ENCODE measurements at places on chromosomes 12 and 14. TPM values are rescaled to one million over a fixed set of nuclear protein-coding genes. Genes with fewer than 3 reads are reported as not detected.

DNA sequence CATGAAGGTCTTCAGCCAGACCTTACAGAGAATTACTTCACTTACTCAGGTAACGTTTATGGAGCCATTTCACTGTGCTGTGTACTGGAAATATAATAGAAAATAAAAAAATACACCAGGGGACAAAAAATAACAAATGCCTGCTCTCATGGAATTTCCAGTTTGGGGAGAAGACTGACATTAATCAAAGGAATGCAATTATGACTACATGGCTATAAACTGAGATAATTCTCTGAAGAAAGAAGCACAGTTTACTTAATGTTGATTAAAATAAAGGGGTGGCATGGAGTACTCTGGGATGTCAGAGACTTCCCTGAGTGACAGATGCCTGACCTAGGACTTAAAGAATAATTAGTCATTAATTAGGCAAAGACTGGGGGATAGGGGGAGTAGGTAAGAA lies 59.0 kb downstream of the DENND5B start:
- H3K27ac ChIP-seq, result no peak overlapping the region
- H3K4me1 ChIP-seq, result peaks cover 31% of the 10 kb centered on the region
- no peaks in the 10 kb centered on the region for H3K36me3 ChIP-seq
- no peaks in the 10 kb centered on the region for H3K27me3 ChIP-seq
- H3K4me3 ChIP-seq, result no peak overlapping the region

GRCh38 chr12:42002563-42002962 lies 142.1 kb downstream of the GXYLT1 start:
- no peaks in the 10 kb centered on the region for H3K36me3 ChIP-seq
- peaks cover 1% of the 10 kb centered on the region for H3K27me3 ChIP-seq
- no peaks in the 10 kb centered on the region for H3K4me1 ChIP-seq
- H3K27ac ChIP-seq, result no peak overlapping the region
- H3K4me3 ChIP-seq, result no peak overlapping the region

DNA sequence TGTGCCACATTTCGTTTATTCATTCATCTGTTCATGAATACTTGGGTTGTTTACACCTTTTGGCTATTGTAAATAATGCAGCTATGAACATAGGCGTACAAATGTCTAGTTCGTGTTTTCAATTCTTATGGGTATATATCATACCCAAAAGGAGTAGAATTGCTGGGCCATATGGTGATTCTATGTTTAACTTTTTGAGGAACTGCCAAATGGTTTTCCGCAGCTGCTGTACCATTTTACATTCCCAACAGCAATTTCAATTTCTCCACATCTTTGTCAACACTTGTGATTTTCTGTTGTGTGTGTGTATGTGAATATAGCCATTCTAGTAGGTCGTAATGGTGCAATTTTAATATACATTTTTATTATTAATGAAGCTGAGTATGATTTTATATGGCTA lies 326.2 kb downstream of the ETNK1 start:
- H3K27ac ChIP-seq, result no peak overlapping the region
- no peaks in the 10 kb centered on the region for H3K36me3 ChIP-seq
- H3K4me1 ChIP-seq, result no peaks in the 10 kb centered on the region
- no peak for DNase-seq

Gene TMEM132C
- total RNA-seq, result not detected

Gene NOS1
- total RNA-seq, result not detected
